Left ventricle myocardium inferior (tissue), 1 donor: ENCODE measurements at places on chromosomes 4 and X. TPM values are rescaled to one million over a fixed set of nuclear protein-coding genes. Genes with fewer than 3 reads are reported as not detected.

The KIAA1210 gene
- not detected for total RNA-seq

The EGF gene
- 13.0 TPM for total RNA-seq

The VCX3B gene
- total RNA-seq, result not detected

The ADH7 gene
- not detected for total RNA-seq

The RADX gene
- 2.3 TPM for total RNA-seq

The GNRHR gene
- not detected for total RNA-seq
